ENCODE measurements at places on chromosomes 5 and 9. TPM values are rescaled to one million over a fixed set of nuclear protein-coding genes. Genes with fewer than 3 reads are reported as not detected.

GRCh38 chr9:34405719-34406118 lies 29.0 kb upstream of the MYORG start:
- H3K4me1 ChIP-seq: peaks cover 32% of the 10 kb centered on the region
- peaks cover 6% of the 10 kb centered on the region for H3K27me3 ChIP-seq
- no peak for DNase-seq

DNA sequence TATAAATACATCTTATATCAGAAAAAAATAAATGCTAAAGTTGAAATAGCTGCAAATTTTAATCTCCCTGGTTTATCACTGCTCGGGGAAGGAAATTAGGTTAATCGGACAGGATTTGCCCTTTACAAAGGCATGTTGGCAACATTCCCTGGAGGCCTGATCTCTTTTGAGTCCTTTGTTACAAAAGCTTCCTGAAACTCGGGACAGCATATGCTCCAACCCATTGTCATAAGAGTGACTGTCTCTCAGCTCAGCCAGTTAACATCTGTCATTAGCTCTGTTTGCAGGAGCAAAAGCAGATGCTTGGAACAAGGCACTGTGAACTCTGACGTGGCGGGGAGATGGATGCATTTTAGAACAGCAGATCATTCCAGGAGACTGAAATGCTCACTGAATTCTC lies 80.6 kb downstream of the MYO10 start:
- peak overlapping the region; percentile 56 for H3K4me3 ChIP-seq
- H3K4me1 ChIP-seq: peaks cover 48% of the 10 kb centered on the region
- peaks cover 12% of the 10 kb centered on the region for H3K27me3 ChIP-seq
- peak; percentile 57 for DNase-seq

DNA sequence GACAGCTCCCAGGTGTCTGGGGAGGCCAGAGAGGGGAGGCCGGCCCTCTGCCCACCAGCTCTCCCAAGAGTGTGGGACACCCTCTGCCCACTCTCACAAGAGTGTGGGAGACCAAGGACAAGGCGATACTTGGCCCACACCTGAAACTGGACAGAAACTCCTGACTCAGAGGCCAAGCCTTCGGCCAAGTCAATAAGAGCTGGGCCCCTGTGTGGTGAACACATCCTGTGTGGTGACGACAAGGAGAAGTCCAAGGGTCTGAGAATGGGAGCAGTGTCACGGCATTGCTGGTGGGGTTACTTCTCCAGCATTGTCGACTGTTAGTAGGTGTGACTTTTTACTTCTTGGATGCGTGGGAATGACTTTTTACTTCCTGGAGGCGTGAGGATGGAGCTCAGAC lies 14.6 kb upstream of the F2RL1 start:
- H3K4me3 ChIP-seq: no peak overlapping the region
- DNase-seq: no peak
- peaks cover 2% of the 10 kb centered on the region for H3K27me3 ChIP-seq
- no peaks in the 10 kb centered on the region for H3K36me3 ChIP-seq
- H3K27ac ChIP-seq: no peak overlapping the region
- H3K4me1 ChIP-seq: peaks cover 15% of the 10 kb centered on the region

- DNase-seq: no peak
- H3K36me3 ChIP-seq: no peaks in the 10 kb centered on the region
- no peaks in the 10 kb centered on the region for H3K27me3 ChIP-seq
- no peaks in the 10 kb centered on the region for H3K4me1 ChIP-seq
Observed at GRCh38 chr9:107982745-107983144, 493.2 kb upstream of the KLF4 start.

GRCh38 chr5:53378590-53379247 lies 101.7 kb upstream of the FST start:
- H3K27me3 ChIP-seq: no peaks in the 10 kb centered on the region
- no peak for DNase-seq
- H3K36me3 ChIP-seq: no peaks in the 10 kb centered on the region
- no peak overlapping the region for H3K4me3 ChIP-seq
- H3K4me1 ChIP-seq: no peaks in the 10 kb centered on the region

DNA sequence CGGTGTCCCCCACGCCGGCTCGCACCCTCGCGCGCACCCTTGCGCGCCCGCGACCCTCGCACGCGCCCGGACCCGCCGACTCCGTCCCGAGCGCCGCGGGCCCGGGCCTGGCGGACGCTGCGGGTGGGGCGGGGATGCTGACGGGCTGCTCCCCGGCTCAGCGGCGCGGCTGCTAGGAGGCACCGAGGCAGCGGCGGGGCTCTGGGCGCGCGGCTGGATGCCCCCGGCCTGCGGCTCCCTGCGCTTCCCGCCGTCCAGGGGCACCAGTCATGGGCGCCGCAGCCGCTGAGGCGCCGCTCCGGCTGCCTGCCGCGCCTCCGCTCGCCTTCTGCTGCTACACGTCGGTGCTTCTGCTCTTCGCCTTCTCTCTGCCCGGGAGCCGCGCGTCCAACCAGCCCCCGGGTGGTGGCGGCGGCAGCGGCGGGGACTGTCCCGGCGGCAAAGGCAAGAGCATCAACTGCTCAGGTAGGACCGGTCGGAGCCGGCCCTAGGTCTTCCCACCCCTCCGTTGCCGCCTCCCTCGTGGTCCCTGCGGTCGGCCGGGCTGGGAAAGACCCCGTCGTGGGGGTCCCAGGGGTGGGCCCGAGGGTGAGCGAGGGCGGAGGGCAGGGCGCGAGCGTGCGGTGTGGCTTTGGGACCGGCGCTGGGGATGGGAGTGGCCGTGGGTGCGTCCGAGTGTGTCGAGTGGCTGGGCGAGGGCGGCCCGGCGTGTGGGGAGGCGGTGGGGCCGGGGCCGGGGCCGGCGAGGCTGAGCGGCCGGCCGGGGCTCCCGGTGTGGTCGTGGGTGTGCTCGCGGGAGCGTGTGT lies 530 bp downstream of the TMEFF1 start:
- peak overlapping the region; percentile 99 for H3K27ac ChIP-seq
- peaks cover 13% of the 10 kb centered on the region for H3K27me3 ChIP-seq
- H3K4me3 ChIP-seq: peak overlapping the region; percentile 100
- H3K4me1 ChIP-seq: peaks cover 20% of the 10 kb centered on the region
- peak; percentile 70 for DNase-seq

DNA sequence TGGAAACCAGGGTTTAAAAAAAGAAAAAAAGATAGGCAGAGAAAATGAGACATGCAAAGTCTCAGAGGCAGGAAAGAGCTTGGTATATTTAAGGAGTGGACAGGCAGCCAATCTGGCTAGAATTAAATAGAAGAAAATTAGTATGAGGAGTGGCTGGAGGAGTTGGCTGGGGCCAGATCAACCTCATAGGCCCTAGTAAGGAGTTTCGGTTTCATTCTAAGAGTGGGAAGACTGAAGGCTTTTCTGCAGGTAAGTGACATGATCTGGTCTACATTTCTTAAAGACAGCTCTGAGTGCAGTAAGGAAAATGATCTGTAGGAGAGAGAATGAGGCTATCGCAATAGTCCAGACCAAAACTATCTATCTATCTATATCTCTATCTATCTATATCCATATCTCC lies 27.5 kb downstream of the ADRB2 start:
- H3K27me3 ChIP-seq: no peaks in the 10 kb centered on the region
- H3K4me1 ChIP-seq: no peaks in the 10 kb centered on the region
- no peak overlapping the region for H3K27ac ChIP-seq
- no peaks in the 10 kb centered on the region for H3K36me3 ChIP-seq
- H3K4me3 ChIP-seq: no peak overlapping the region

DNA sequence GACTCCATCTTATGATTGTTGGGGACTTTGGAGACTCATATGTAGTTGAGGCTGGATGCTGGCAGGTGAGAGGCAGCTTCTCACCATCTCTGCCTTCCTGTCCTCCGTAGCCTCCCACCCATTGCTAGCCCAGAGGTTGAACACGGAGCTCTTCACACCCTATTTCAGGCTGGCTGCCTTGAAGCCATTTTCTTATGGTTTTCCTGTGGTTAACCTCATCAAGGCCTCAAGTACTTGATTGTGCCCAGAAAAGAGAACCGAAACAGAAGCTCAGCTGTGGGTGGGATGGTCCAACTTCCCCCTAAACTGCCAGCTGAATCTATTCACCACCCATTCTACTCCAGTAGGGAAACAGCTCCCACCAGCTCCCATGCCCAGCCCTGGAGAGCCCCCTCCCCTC lies 102.9 kb downstream of the LIFR start:
- H3K27ac ChIP-seq: no peak overlapping the region
- DNase-seq: no peak

DNA sequence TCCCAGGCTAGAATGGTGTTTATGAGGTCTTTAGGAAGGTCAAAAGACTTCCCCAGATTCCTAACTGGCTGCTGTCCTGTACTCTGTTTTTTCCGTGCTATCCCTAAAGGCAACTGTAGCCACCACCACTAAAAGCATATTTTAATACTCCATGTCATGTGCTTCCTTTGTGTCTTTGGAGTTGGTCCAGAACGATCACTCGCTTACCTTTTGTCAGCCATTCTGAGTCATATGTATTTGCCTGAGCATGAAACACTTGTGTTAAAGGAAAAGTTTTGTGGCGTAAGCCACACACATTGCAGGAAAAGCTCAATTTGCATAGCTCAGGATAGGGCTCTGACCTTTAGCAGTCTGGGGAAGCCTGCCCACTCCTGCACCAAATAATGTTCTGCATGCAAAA lies 299.6 kb downstream of the NTRK2 start:
- no peaks in the 10 kb centered on the region for H3K36me3 ChIP-seq
- DNase-seq: no peak
- no peak overlapping the region for H3K4me3 ChIP-seq
- no peaks in the 10 kb centered on the region for H3K4me1 ChIP-seq
- H3K27ac ChIP-seq: no peak overlapping the region
- H3K27me3 ChIP-seq: no peaks in the 10 kb centered on the region

DNA sequence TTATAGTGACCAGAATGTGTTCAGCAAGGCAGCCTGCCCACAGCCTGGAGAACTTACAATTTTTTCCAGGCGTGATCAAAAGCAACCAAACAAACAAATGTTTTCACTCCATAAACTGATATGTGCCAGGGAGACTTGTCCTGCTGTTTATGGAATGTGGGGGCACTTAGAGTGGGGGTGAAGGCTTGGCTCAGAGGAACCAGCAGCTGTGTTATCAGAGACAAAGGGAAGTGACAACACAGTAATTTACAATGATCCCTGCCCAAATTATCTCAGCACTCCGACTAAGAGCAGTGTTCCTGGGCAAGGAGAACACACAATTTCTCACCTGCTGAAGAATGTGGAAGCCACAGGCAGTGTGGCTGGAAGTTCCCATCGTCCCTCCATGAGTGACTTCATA lies 429.1 kb upstream of the IRX4 start:
- H3K4me3 ChIP-seq: no peak overlapping the region
- no peaks in the 10 kb centered on the region for H3K36me3 ChIP-seq
- H3K4me1 ChIP-seq: no peaks in the 10 kb centered on the region
- no peak for DNase-seq

GRCh38 chr5:158283397-158283796 lies 424.5 kb upstream of the CLINT1 start:
- H3K4me1 ChIP-seq: no peaks in the 10 kb centered on the region
- no peaks in the 10 kb centered on the region for H3K36me3 ChIP-seq
- no peak overlapping the region for H3K27ac ChIP-seq
- DNase-seq: no peak
- H3K27me3 ChIP-seq: peaks cover 1% of the 10 kb centered on the region
- H3K4me3 ChIP-seq: no peak overlapping the region

DNA sequence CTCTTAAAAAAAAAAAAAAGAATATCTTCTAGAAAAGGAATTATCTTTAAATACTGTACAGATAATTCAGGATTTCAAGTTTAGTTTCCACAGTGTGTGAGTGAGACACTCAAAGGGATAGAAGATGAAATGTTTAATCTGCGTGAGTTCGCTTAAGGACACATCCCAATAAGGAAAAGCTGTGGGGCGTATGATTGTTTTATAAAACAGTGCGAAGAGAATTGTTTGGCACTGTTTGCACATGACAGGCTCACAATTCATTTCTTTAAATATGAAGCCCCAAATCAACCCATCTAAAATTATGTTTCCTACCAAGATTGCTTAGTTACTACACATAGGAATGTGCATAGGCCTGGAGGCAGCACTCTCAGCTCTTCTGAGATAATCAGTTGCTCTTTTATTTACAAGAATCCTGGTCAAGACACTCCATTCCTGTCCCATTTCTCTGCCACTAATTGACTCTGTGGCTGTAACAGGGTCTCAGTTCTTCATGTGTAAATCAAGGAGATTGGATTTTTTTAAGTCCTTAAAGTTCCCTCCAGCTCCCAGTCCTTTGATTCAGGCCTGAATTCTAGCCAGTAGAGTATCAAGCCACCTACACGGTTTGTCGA lies 60.1 kb downstream of the BHMT start:
- no peak for DNase-seq
- H3K4me1 ChIP-seq: no peaks in the 10 kb centered on the region
- no peaks in the 10 kb centered on the region for H3K27me3 ChIP-seq

DNA sequence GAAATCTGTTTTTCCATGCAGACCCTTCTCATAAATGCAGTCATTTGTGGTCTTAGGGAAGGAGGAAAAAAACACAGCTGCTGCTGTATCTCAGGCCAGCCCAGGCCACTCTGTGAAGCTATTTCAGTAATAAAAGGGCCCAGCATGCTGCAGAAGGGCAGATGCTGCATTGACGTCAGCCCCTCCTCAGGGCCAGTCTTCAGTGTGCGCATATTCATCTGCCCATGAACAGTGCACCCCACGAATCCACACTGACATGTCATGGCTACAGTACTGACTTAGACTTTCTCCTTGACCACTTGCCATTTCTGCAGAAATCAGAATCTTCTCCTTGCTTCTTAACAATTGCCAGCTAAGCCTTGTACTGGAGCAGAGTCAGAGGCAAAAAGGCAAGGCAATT lies 304.7 kb downstream of the GABRG2 start:
- peaks cover 10% of the 10 kb centered on the region for H3K36me3 ChIP-seq
- no peak overlapping the region for H3K4me3 ChIP-seq
- no peaks in the 10 kb centered on the region for H3K27me3 ChIP-seq

GRCh38 chr9:123116036-123116435 lies 82.6 kb downstream of the GPR21 start:
- H3K4me1 ChIP-seq: peaks cover 32% of the 10 kb centered on the region
- H3K4me3 ChIP-seq: no peak overlapping the region
- no peak overlapping the region for H3K27ac ChIP-seq
- no peak for DNase-seq

- H3K36me3 ChIP-seq: no peaks in the 10 kb centered on the region
- peak within 1 kb of the TSS; percentile 98 for H3K4me3 ChIP-seq
- H3K4me1 ChIP-seq: peaks cover 4% of the 10 kb centered on the region
- peak; percentile 97 for DNase-seq
Observed at GRCh38 chr9:6757456-6758247, at the start of gene KDM4C. Gene KDM4C (plus strand): TSS chr9:6757973. CDS start chr9:6792989, 35,016 bp downstream.

GRCh38 chr9:556199-556598 lies 285.3 kb upstream of the DMRT1 start:
- H3K27ac ChIP-seq: no peak overlapping the region
- no peaks in the 10 kb centered on the region for H3K4me1 ChIP-seq
- DNase-seq: no peak
- no peaks in the 10 kb centered on the region for H3K27me3 ChIP-seq

GRCh38 chr5:116524051-116524904 lies 50.3 kb downstream of the SEMA6A start:
- peaks cover 86% of the 10 kb centered on the region for H3K4me1 ChIP-seq
- H3K27me3 ChIP-seq: peaks cover 8% of the 10 kb centered on the region

Gene SH2D3C
- 71.7 TPM for total RNA-seq

Gene ZFP2
- 2.2 TPM for total RNA-seq

Gene PPP2R2B
- total RNA-seq: 11.4 TPM

Gene C7
- not detected for total RNA-seq

Gene BAAT
- 0.54 TPM for total RNA-seq

Gene CFAP77
- total RNA-seq: not detected

Gene ARHGEF39
- total RNA-seq: 2.6 TPM

Gene FAM169A
- total RNA-seq: 9.5 TPM
